AG09319 (cell line): ENCODE measurements at places on chromosomes 3 and 15.

- no peak for DNase-seq
Measured at GRCh38 chr15:56992725-56993124, 74.3 kb downstream of the TCF12 start.

GRCh38 chr3:13853978-13854296 lies 25.9 kb downstream of the WNT7A start:
- no peak for DNase-seq

DNA sequence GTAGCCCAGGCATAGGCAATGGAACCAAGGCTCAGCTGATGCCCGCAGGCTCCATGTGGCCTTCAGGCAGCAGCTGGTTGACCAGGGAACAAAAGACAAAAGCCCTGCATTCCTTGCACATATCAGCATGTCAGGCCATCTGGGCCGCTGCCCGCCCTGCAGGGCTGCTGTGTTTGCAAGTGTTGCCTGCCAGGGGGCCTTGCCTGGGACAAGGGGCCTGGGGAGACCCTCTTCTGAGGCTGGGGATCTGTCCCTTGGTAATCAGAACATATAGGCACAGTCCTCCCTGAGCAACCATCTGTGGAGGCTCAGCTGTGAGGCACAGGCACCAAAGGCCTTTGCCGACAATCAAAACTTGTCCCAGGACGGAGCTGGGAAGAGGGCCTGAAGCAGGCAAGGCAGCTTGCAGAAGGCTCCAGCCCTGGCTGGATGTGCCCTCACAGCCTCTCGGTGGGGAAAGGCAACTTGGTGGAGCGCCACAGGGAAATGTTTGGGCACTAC lies 138.2 kb downstream of the TPRA1 start:
- no peak for DNase-seq

DNA sequence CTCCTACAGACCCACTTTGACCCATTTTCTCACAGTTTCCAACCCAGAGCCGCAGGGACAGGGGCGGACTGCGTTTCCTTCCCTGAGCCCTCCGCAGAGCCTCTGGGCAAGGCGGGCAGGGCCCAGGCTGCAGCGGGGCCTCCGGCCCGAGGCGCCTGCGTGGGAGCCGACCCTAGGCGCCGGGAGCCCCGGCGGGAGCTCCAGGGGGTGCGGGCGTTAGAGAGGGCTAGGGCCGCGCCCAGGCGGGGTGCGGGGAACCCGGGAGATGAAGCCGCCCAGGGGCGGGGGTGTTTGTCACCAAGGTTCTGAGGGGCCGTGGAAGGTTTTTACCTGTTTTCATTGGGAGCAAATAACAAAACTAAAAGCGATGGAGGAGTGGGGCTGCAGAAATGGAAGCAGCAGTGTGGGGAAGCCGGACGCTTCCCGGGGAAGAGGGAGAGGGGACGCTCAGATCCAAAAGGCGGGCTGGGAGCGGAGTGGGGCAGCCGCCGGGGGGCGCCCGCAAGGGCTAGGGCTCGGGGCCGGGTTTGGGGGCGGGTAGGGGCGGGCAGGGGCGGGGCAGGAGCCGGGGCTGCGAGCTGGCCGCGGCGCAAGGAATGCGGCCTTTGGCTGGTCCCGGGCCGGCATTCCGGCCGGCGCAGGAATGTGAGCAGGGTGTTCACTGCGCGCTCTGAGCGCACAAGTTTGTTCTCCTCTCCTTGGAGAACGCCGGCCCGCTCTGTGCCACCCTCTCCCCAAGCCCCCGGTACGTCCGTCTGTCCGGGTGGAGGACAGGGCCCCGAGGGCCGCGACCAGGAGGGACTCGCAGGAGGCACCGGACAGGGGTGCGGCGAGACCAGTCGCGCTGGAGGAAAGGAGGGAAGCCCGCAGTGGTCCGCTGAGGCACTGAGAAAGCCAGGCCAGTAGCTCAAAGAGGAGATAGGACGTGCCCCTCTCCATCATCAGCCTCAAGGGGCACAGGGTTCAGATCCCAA lies 61.1 kb downstream of the AMOTL2 start:
- no peak for DNase-seq

DNA sequence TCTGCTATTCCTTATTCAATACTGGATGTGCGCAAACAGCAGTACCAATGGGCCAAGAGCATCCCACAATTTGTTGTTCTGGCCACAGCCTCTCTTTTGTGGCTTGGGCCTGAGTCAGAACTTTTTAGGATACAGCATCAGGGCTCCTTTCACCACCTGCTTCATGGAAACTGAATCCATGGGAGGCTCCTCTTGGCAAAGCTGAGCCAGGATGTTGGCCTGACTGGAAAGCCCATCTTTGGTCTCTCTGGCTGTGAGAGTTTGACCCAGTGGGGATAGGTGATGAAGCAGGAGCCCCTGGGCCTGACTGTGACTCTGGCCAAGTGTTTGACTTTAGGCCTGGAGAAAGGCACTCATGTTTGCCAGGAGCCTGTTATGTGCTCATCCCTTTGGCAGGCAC lies 27.6 kb downstream of the IL16 start:
- DNase-seq: no peak

DNA sequence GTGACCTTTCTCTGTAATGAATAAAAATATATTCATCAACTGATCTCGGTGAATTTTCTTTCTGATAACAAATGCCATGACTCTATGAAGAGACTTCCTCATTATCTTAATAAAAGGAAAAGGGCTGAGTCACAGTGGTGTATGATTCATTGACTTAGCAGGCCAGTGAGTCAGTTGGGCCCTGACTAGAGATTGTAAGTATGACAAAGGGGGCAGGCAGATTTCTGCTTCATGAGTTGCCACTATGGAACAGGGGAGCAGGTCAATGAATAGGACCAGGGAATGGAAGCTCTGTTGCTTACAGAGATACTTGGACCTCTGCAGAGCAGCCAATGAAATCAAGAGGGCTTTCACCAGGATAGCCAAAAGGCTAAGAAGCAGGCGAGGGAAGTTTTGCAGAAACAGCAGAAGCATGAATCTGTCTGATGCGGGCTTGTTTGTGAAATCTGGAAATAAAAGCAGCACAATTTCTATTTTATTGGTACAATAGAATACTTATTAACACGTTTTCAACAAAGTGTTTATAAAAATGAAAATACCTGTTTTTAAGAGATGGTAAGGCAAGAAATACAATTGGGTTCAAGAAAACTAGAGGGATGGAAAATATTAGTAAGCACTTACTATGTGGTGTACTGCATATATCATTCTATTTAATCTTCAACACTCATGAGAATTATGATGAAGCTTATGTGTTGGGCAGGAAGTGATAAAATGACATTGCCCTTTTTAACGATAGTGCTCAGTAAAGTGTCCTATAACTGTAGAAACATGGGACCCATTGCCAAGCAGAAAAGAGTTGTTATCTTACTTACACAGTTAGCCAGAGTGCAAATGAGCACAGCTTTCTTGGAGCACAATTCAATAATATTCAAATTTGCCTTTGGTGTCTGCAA lies 169.8 kb upstream of the MYRIP start:
- DNase-seq: peak; percentile 72

- no peak for DNase-seq
Measured at GRCh38 chr15:67166280-67167009, 88.0 kb downstream of the AAGAB start.

DNA sequence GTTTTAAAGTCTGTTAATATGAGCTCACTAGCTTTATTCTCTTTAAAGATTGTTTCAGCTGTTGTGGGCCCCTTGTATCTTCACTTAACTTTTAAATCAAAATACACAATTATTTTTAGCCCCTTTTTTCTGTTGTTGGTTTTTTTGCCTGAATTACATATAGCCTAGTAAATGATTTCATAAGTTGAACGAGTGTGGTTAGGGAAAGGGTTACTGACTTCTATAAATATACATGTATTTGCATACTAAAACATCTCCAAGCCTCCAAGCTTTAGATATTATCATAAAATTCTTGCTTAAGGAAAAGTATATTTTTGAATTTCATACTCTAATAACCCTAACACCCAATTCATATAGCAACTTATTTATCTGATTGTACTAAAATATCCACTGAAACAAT lies 73.2 kb upstream of the ARL6 start:
- no peak for DNase-seq

- no peak for DNase-seq
Measured at GRCh38 chr3:33236005-33236404, 17.4 kb upstream of the SUSD5 start.

DNA sequence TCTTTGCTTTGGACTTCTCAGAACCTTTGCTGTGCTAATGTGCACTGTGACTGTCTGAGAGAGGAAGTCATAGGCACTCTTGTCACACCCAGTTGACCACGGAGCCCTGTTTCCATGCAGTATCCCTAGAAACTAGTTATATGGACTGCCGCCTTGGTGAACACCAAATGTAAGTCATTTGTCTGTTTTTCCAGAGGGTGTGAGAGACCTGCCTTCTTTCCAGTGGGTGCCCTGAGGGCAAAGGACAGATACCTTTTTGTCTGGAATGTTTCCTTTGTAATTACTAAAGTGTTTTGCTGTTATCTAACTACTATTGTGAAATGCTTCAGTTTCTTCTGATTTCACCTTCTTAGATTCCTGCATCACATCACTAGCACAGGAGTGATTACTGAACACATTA lies 91.8 kb downstream of the LARS2 start:
- no peak for DNase-seq

DNA sequence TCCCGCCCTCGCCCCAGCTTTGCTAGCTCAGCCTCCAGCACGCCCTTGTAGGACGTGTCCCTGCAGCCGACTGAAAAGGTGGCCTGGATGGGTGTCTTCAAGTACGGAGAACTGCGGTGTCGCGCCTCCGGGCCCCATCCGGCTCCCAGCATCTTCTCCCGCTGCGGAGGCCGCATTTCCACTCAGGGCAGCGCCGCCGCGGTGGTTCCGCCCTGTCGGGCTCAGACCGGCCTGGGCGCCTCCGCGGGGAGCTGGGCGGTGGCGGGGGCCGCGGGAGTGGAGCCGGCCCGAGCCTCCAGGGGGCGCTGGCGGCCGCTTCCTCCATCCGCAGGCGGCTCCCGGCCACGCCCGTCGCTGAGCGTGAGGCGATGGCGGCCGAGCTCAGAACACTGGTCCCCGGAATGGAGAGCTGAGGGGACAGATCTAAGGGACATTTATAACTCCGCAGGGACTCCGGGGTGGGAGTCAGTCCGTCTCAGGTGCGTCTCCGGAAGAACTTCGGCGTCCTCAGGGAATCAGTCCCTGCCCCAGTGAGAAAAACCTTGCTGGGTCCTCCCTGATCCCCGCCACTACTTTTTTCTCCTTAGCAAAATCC lies 13.6 kb upstream of the SMCO1 start:
- DNase-seq: no peak

DNA sequence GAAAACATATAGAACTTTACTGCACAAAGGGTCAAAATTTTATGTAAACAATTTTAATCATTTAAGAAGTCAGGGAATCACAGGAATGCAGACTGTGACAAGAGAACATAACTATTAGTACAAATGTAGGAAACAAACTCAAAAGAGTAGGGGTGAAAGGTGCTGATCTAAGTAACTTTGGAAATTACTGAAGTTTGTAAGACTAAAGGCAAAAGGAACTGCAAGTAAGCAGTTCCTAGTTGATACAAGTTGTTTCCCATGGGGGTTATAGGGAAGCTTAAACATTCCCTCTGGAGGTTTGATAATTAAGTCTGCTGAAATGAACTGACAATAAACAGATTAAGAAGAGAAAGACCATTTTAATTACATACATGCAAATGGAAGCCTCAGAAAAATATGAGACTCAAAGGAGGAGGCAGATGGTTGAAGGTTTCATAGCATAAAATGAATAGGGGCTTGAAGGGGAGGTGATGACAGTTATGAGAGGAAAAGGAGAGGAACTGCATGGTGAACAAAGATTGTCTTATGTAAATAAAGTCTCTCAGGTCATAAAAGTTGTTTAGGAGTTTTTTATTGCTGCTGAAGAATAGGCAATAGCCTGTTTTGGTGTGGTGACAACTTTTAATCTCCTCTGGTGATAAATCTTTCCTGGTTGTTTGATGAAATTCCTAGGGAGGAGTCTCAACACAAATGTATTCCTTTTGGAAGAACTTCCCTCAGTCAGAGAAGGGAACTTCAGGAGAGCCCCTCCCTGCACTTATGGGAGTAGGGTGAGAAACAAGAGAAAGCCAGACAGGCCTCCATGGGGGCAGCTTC lies 17.1 kb downstream of the SETMAR start:
- no peak for DNase-seq

DNA sequence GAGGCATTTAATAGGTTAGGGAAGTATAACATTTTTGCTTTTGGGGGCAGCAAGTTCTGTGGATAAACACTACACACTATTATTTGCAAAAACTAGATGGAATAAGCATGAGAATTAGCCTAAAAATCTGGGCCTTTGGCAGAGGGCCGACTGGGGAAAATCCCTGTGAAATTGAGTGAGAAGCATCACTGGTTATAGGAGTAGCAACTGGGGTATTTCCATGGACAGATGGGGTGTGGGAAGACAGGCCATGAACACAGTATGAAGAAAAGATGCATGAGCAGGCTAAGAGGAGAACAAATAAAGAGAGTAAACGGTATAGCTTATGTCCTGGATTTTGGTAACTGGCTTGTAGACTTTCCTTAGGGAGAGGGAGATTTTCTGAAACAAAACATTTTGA lies 32.9 kb upstream of the CSPG5 start:
- DNase-seq: no peak

- DNase-seq: no peak
Measured at GRCh38 chr3:10459954-10460754, 45.2 kb downstream of the ATP2B2 start.

- no peak for DNase-seq
Measured at GRCh38 chr15:88624156-88624970, 3.2 kb downstream of the AEN start.

GRCh38 chr3:106059953-106060517 lies 191.2 kb upstream of the CBLB start:
- no peak for DNase-seq

DNA sequence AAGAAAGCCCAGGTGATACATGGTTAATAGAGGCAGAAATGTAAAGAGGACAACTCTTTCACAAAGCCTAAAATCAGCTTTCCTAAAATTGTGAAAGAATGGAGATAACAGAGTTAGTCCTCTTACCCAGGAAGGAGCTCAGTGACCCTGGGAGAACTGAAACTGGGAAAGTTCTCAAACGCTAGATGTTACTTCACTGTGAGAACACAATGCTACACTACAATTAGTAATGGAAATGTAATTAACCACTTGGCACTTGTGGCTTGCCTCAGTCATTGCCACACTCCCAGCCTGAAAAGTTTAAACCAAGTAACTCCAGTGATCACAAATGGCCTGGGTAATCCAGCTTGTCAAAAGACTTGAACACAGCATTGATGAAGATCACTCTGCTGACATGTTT lies 102.7 kb upstream of the FGF7 start:
- DNase-seq: no peak

DNA sequence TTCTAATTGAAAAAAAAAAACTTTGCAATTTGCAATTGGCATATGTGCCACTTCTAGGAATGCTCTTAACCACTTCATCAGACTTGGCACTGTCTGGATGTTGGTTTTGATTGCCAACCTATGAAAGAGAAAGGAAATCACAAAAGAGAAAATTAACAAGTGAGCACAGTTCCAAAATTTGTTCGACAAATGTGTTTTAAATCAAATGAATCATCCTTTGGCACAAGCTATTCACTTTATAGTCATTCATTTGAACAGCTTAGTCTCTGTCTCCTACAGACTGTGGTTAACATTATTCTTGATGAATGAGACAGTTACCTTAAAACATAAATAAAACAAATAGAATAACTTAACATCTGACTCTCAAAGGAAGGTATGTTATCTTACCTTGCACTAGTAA lies 265.0 kb downstream of the EPHA3 start:
- no peak for DNase-seq

GRCh38 chr3:152183473-152183872 lies 85.3 kb upstream of the MBNL1 start:
- DNase-seq: no peak
